ENCODE measurements at places on chromosomes 12 and 14.

DNA sequence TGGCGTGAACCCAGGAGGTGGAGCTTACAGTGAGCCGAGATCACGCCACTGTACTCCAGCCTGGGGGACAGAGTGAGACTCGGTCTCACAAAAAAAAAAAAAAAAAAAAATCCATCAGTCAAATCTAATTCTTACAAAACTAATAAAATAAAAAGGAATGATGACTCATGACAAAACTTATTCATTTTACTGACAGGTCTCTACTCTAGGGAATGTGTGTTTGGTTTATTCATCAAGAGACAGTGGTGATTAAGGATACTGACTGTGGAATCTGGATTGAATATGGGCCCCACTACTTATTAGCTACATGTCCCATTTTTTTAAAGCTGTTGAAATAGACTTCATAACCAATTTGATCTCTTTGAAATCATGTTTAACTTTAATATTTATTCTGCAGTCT, 29.3 kb upstream of the GAS2L3 start:
- DNase-seq = no peak

DNA sequence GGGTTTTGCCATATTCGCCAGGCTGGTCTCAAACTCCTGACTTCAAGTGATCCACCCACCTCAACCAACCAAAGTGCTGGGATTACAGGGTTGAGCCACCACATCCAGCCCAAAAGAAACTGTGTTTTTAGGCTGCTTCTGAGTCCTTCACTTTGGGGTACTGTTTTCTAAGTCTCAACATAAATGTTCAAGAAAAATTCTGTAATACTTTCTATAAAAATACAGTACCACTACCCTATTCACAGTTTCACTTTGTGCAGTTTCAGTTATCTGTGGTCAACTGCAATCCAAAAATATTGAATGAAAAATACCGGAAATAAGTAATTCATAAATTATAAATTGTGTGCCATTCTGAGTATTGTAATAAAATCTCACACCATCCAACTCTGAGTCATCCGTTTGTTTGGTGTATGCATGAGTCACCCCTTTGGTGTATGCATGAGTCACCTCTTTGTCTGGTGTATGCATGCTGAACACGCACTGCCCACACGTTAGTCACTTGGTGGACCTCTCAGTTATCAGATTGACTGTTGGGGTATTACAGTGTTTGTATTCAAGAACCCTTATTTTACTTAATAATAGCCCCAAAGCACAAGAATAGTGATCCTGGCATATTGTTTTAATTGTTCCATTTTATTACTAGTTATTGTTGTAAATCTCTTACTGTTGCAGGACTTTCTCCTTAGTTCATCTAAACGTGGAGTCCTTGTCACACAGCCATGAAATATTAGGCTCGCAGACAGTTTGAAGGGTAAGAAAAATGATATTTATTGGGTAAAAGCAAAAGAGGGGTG, 190.2 kb downstream of the FSCB start:
- no peak for DNase-seq

GRCh38 chr12:11577658-11578260, 71.7 kb upstream of the ETV6 start:
- no peak for DNase-seq

DNA sequence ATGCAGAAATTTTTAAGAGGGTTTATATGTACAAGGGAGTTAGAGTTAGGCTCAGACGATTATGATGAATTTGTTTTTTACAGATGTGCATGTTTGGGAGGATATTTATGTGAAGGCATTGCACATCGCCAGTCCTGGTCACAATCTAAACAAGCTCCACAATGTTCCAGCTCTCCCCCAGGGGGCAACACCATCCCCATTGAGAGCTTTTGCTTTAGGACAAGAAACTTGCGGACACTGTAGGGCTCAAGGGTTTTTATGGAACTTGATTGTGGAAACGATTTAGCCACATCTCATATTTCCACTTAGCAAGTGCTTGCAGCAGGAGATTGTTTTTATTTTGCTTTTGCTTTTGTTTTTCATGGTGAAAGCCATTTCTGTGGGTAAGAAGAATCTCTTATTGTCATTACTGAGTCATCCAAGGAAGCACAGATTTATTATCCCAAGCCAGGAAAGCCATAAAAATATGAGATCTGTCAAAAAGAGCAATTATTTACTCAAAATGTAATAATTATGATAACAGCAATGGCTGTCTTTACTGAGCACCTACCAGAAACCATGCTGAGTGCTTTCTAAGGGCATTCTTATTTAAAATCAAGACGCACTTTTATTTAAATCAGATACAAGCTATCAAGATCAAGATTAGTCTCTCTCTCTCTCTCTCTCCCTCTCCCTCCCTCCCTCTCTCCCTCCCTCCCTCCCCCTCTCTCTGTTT, 276.7 kb upstream of the SRRM4 start:
- DNase-seq = no peak

GRCh38 chr12:13887779-13888388, 93.5 kb downstream of the GRIN2B start:
- DNase-seq = no peak

GRCh38 chr12:112458751-112459150, 40.0 kb downstream of the PTPN11 start:
- DNase-seq = no peak

DNA sequence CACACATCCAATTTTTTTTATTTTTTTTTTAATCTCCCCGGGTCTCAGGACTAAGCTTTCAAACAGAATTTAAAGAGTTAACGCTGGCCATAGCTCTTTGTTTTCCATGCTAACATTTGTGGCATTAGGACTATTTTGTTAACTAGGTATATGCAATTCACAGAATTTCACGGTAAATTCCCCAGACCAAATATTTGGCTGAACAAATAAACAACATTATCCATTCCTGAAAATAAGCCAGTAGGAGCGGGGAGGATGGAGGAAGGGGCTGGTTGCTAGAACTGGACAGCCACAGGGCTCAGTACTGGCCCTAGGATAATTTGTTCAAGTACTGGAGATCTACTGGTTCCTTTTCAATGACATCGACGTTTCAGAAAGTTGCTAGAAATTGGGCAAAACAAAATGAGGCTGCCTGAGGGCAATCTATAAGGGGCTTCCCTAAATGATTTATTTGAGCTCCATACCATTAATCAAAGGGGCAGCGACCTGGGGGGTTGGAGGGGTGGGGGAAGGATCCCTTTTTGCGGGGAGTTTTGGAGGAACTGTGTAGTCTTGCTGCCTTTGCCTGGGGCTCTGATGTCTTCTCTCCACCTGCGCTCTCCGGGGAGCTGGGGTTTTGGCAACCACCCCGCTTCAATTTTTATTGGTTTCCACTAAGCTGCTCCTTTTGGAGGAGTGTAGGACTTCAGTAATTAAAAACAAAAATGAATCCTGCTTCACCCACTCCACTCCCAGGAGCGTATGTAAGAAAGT, 9.0 kb downstream of the BMP4 start:
- DNase-seq = no peak

- no peak for DNase-seq
Observed at GRCh38 chr12:106753526-106753925, 21.0 kb upstream of the RIC8B start.

GRCh38 chr12:106190581-106190980, 51.8 kb upstream of the NUAK1 start:
- no peak for DNase-seq

DNA sequence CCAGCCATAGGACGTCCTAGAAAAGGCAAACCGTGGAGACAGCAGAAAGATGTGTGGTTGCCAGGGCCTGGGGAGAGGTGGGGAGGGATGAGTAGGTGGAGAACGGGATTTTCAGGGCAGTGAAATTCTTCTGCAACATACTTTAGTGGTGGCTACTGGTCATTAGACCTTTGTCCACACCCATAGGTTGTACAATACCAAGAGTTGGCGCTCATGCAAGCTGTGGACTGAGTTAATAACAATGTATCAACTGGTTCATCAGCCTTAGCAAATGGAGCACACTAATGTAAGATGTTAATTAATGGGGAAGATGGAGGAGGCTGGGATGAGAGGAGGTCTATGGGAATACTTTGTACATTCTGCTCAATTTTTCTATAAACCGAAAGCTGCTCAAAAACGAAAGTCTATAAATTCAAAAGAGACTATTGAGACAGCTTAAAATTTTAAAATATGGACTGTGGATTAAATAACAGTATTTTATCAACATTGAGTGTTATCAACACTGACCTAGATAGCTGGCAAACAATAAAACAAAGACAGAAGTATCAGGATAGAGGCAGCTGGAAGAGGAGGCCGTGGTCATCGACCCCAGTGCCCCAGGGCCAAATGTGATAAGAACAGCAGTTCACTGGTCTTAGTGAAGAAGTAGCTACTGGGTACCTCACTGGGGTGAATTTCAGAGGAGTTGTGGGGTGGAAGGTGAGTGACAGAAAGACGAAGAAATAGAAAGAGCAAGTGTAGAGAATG, 90.9 kb downstream of the SYNE3 start:
- no peak for DNase-seq

DNA sequence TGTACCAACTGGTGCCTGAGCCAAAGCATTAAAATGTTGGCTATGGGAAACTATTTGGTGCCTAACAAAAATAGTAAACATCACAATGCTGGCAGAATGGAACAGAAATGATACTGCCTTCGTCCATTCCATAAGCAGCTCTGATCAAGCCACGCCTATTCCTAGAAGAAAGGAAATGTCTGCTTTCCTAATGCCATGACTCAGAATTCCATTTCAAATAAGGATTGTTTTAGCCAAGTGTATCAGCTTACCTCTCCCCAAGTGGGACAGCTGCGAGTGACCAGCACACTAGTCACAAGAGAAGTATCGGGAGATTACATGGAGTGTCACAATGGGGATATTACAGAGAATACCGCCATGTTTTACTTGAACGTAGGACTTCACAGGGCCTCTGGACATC, 38.7 kb downstream of the GLT8D2 start:
- DNase-seq = no peak

DNA sequence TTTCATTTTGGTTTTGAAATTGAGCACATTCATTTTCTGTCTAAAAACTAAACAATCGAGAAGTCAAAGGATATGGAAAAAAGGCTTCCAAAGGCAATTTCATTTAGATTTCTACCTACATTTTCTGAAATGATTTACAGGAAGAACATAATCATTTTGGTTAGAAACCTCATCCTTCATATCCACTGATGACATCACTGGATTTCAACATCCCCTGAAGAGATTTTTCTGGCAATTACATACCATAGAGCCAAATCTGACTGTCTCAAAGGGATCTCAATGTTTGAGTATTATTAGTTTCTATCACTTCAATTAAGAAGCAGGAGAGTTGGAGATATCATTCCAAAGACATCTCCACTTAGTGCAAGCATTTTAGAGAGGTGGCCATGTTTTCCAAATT, 137.8 kb downstream of the TTC7B start:
- DNase-seq = no peak
